ENCODE measurements at places on chromosomes 1 and 21.

- DNase-seq: no peak
These were observed at the start of gene LBR for GRCh38 chr1:225427235-225428067. Gene LBR, minus strand, starts transcription at chr1:225428038. Its CDS starts 3,963 bp downstream, at chr1:225424075.

GRCh38 chr21:28100366-28100765 lies 892.3 kb downstream of the LTN1 start:
- no peak for DNase-seq

DNA sequence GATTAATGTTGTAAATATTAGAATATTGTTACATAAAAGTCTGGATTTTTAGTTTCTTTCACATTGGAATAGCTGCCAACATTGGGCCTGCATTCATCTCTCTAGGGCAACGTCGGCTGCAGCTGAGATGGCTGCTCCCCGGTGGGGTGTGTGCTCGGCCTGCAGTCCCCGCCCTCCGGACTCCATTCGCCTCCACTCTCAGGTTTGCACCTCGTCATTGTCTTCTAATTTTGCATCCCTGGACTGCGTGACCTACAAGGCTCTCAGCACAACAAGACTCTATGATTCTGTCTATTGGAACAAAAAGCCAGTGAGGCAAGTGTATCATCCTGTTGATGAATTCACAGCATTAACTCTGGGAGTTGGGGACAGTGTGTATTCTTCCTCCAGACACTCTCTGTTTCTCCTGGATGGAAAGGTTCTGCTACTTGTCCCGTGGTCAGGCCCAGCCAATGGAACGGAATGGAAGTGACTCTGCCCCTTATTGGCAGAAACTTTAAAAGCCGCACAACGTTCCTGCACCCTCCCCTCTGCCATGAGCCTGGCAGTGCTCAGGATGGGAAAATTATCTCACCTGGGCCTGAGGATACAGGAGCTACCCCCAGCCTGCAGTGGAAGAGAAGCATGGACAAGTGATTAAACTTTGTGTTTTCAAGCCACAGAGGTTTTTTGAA lies 105.0 kb upstream of the SAMD11 start:
- no peak for DNase-seq

DNA sequence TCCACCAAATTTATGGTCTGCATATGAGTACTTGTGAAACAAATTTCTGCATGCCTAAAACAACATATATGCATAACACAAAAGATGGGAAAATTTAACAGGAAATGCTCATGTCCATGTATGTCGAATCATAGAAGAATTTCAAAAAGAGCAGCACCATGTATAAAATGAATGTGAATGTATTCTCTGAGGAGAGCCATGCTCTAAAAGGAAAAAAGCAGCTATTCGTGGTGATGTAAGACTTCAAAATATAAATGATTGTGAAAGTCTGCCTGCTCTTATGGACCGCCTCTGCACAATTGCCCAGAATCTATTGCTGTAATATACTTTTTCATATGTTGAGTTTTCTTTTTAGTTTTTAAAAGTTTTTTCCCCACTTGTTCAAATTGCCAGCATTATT lies 66.8 kb downstream of the EPB41 start:
- DNase-seq: no peak

DNA sequence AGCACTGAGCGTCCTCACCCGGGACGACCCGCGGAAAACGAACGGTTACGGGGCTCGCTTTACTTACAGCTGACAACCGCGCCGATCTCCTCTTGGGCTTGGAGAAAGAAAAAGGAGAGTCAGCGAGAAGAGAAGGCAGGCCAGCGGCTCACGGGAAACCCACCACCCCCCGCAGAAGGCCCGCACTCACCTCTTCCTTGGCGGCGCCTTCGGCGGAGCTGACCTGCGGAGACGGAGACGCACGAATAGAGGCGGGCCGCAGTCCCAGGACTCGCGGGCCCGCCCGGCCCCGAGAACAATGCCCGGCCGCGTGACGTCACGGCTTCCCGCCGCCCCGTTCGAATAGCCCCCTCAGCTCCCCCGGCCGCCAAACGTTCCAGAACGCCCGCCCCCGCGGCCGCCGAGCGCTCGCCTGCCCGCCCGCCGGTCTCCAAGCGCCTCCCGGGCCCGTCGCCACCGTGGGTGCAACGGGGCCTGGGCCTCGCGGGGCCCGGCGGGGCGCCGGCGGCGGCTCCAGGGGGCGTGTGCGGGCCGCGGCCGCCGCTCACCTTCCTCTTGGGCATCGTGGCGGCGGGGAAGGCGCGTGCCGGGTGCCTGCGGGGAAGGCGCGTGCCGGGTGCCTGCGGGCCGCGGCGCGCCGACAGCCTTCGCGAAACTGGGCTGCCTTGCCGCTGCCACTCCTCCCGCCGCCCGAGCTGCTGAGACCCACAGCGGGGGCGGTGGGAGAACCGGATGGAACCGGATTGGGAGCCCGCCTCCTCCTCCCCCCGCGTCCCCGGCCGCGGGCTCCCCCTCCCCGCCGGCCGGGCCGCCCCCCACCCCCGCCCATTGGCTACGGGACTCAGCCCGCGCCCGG lies at the start of gene HMGN1:
Gene HMGN1 (minus strand): TSS at position 734 of the 856 bp plus-strand sequence. CDS start 171 bp downstream, at position 563.
- DNase-seq: peak; percentile 38

- DNase-seq: no peak
These were observed at the start of gene CDKN2C for GRCh38 chr1:50969611-50970508. Gene CDKN2C, plus strand, starts transcription at chr1:50970245. Its CDS starts 124 bp downstream, at chr1:50970369.

GRCh38 chr1:109241841-109242345 lies 7.4 kb upstream of the CELSR2 start:
- DNase-seq: no peak

DNA sequence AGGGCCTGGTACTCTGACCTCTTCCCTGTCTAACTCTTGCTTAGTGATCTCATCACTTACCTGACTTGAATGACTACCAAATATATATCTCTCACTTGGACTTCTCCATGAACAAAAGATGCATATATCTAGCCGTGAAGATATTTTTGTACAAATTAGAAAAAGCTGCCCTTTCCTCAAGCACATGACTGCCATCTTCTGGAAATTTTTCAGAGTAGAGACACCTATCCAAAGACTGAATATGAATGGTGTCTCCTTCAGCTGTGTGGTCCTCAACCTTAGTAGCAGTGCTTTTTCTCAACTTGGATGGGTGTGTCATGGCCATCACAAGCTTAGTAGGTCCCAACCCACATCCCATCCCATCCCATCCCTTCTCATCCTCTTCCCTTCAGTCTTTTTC lies 142.3 kb downstream of the DNM3 start:
- DNase-seq: no peak

GRCh38 chr1:20950679-20951078 lies 163.6 kb upstream of the HP1BP3 start:
- no peak for DNase-seq

DNA sequence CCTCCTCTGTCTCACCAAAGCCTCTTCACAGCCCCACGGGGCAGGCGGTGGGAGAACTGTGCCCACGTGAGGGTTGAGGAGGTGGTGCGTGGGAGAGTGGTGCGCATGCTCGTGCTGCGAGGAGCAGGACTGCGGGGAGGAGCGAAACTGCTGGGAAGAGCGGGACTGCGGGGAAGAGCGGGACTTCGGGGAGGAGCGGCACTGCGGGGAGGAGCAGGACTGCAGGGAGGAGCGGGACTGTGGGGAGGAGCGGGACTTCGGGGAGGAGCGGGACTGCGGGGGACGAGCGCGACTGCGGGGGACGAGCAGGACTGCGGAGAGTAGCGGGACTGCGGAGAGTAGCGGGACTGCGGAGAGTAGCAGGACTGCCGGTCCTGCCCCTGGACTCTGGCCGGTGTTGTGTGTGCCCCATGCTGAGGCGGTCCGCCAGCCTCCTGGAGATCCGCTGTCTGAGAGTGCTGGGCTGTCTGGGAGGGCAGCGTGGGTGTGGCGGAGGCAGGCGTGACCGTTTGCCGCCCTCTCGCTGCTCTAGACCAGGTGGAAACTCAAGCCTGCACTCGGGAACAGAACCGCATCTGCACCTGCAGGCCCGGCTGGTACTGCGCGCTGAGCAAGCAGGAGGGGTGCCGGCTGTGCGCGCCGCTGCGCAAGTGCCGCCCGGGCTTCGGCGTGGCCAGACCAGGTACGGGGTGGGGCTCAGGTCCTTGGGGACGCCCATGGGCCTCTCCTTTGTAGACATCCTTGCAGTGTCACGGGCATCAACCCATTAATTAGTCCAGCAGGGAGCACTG lies 24.6 kb downstream of the TNFRSF1B start:
- no peak for DNase-seq

DNA sequence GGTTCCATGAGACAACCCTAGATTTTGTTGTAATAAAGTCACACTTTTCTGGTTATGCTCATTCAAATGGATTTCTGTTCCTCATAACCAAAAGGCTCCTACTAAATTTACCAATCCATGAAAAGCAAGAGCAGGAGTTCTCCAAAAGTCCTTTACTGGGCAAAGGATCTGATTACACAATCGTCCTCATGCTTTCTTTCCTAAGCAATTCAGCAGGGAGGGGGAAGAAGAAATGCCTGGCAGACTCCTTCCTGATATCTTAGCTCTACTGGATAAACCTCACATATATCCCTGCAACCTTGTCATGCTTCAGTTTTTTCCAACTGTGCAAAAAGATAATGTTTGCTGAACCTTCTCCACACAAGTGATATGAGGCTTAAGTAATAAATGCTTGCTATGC lies 67.6 kb upstream of the GUCA2B start:
- DNase-seq: no peak

- no peak for DNase-seq
These were observed 199.4 kb upstream of the CACYBP start for GRCh38 chr1:174800216-174800851.

GRCh38 chr1:111161843-111162487 lies 21.9 kb downstream of the CEPT1 start:
- no peak for DNase-seq

DNA sequence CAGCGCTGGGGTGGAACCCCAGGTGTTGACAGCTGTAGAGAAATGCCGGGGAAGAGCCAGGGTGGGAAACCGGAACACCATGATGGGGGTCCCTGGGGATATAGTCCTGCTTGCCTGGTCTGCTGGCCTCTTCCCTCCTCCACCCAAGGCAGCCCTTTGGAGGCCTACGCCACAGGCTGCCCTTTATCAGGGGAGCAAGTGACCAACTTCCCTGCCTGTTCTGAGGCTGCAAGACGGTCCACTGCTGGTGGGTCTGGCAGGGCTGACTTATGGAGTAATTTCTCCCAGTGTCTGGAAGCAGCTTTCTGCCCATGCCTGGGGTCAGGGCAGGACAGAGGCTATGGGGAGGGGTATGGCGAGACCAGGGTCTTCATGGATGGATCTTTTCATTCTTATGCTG lies 50.8 kb upstream of the EDN2 start:
- no peak for DNase-seq

GRCh38 chr1:1399872-1400575 lies 889 bp upstream of the CCNL2 start:
- DNase-seq: no peak

GRCh38 chr1:241990040-241990439 lies 8.9 kb downstream of the MAP1LC3C start:
- DNase-seq: peak; percentile 8

DNA sequence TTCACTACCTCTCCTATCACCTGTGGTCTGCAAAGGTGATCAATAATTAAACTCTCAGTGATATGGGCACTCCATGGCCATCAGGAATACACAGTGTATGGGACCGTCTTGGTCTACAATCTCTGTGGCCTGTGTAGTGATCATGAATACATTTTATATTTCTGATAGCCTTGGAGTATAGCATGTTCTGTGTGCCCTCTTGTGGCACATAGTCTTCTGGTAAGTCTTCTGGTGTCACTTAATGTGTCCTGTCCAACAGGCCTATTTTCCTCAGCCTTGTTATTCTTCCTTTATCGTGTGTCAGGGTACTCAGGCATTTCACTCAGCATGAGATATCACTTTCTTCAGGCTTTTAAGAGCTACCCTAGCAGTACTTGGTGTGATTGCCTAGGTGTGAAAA lies 393.6 kb downstream of the AGBL4 start:
- DNase-seq: no peak

DNA sequence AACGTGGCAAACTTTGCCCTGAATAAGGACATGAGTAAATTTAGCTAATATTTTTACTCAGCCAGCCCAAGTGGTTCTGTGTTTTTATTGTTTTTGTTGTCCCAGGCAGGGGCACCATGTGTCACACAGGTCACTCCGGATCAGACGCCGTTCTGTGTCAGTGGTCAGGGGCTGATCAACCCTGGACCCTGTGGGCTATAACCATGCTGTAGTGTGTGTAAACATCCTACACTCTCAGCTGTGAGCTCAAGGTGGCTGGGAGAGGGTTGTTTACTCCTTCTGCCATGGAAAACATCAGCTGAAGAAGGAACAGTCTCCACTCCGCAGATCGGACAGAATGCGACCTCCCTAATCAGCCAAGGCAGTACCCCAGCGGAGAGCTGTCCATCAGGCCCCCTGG lies 26.5 kb upstream of the KCNQ4 start:
- DNase-seq: no peak

DNA sequence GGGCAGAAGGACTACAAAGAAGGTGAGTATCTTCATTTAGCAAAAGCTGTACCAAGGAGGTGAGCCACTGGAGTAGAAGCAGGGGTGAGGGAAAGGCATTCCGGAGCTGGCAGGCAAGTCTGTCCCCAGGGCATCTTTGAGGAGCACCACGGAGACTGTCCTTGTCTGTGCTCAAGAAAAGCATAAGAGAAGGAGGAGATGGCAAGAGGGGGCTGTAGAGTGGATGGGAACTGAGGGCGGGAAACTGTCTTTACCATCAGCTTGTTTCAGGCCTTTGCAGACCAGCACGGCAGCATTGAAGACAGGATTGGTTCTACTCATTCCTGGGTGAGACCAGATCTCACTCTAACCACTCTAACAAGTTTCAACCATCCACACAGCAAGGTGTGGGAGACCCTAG lies 355.8 kb downstream of the AJAP1 start:
- DNase-seq: no peak

DNA sequence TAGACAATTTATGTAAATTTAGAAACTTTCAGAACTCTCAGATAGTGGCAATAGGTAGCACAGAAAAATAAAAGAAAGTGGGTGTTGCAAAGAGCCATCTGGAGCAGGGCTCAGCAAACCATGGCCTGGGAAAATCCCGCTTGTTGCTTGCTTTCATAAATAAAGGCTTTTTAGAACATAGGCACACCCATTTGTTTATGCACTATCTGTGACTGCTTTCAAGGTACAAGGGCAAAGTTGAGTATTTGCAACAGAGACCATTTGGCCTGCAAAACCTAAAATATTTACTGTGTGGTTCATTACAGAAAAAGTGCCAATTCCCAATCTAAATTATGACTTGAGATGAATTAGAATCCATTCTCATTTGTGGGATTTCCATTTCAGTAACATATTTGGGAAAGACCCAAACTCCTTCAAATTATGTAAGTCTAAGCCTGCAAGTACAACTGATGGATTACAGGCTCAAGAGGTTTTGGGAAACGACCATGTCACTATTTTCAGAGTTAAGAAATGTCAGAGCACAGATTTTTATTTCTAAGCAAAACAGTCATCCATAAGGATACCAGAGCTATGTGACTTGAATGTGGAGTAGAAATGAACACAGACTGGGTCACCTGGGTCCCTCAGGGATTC lies 43.5 kb upstream of the DPT start:
- no peak for DNase-seq

DNA sequence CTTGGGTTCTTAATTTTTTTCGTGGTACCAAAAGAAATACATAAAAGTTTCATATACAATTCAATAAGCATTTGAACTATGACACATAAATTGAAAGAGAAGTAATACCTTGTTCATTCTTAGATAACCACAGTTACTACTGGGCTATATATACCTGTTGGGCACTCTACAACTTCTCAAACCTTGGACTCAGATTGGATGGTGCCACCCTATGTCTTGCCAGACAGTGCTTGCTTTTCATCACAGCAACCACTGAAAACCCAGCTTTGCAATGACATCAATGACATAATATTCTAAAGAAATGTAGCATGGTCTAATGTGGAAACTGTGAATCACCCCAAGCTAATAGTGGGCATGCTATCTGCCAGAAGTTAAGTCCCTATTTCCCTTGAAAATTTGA lies 62.8 kb upstream of the DPH5 start:
- no peak for DNase-seq

- DNase-seq: no peak
These were observed 8.3 kb upstream of the CHD5 start for GRCh38 chr1:6188466-6188865.
